Vagina (tissue), 2 donors: ENCODE measurements at places on chromosomes 7 and 10. TPM values are rescaled to one million over a fixed set of nuclear protein-coding genes. Genes with fewer than 3 reads are reported as not detected.

Gene PIP
- total RNA-seq: 2.5 TPM

DNA sequence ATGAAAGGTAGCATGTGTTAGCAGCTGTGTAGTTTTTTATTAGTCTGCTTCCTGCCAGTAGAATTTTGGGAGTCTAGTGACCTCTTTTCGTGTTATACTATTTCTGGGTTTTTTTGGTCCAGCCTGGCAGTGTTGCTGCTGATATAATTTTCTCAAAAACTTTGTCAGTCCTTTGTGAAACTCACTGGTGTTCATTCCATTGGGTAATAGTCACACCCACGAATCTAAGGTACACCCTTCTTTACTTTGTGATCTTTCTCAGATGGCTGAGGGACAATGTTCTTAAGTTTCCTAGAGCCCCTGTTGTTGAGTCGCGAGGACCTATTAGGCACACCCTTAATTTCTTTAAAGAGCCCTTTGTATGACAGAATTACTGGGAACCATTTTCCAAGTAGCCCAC is 52.3 kb downstream of the TPST1 start:
- H3K4me1 ChIP-seq: peaks cover 20% of the 10 kb centered on the region
- H3K36me3 ChIP-seq: no peaks in the 10 kb centered on the region
- no peaks in the 10 kb centered on the region for H3K27me3 ChIP-seq
- DNase-seq: no peak
- H3K4me3 ChIP-seq: no peak overlapping the region

GRCh38 chr10:73003822-73004221 is 49.2 kb upstream of the PLA2G12B start:
- no peak for DNase-seq
- no peak overlapping the region for H3K4me3 ChIP-seq
- H3K27me3 ChIP-seq: no peaks in the 10 kb centered on the region
- no peaks in the 10 kb centered on the region for H3K4me1 ChIP-seq
- no peak overlapping the region for H3K27ac ChIP-seq

GRCh38 chr10:33746836-33747268 is 412.4 kb upstream of the NRP1 start:
- H3K27me3 ChIP-seq: no peaks in the 10 kb centered on the region
- no peaks in the 10 kb centered on the region for H3K4me1 ChIP-seq

Gene DOCK4
- 40.3 TPM for total RNA-seq

Gene ADAM22
- total RNA-seq: 6.1 TPM

DNA sequence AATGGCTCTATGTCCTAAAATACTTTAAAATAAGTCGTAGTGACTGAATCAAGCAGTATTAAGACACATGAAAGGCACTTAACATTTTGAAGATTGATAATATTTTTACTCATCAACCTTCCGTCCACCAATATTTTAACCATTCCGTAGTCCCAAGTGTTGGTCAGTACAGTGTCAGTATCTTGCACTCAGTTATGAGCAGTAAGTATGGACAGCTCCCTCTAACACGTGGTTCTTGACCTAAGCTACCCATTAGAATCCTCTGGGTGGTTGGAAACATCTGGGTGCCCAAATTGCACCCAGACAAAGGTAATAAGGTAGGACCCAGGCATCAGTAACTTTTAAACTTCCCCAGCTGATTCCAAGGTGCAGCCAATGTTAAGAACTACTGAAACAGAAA is 260.2 kb downstream of the HDAC9 start:
- H3K27me3 ChIP-seq: no peaks in the 10 kb centered on the region
- no peak for DNase-seq
- H3K27ac ChIP-seq: no peak overlapping the region

Gene THSD7A
- total RNA-seq: 9.3 TPM

Gene MKI67
- 11.5 TPM for total RNA-seq

GRCh38 chr7:140674899-140675701 is 2.4 kb downstream of the ADCK2 start:
- H3K27me3 ChIP-seq: no peaks in the 10 kb centered on the region
- H3K4me1 ChIP-seq: peaks cover 33% of the 10 kb centered on the region
- no peak overlapping the region for H3K4me3 ChIP-seq
- DNase-seq: no peak

- no peak overlapping the region for H3K4me3 ChIP-seq
- no peaks in the 10 kb centered on the region for H3K36me3 ChIP-seq
- no peak for DNase-seq
- H3K27ac ChIP-seq: no peak overlapping the region
- no peaks in the 10 kb centered on the region for H3K27me3 ChIP-seq
These were observed 78.3 kb downstream of the LRMDA start for GRCh38 chr10:75509706-75510105.

- H3K27me3 ChIP-seq: no peaks in the 10 kb centered on the region
- H3K4me1 ChIP-seq: no peaks in the 10 kb centered on the region
- H3K4me3 ChIP-seq: no peak overlapping the region
- no peaks in the 10 kb centered on the region for H3K36me3 ChIP-seq
- no peak for DNase-seq
These were observed 182.5 kb upstream of the PRSS58 start for GRCh38 chr7:142440219-142440905.

DNA sequence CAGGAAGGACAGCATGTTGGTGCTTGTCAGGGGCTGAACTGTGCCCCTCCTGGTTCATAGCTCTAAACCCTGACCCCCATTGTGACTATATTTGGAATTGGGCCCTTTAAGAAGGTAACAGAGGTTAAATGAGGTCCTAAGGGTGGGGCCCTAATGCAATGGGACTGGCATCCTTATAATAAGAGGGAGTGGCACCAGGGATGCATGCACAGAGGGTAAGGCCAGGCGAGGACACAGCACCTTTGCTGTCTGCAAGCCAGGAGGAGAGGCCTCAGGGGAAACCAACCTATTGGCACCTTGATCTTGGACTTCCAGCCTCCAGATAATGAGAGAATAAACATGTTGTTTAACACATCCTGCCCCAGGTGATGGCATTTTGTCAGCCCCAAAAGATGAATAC is 61.3 kb upstream of the EBF3 start:
- H3K4me3 ChIP-seq: no peak overlapping the region
- no peak for DNase-seq
- no peak overlapping the region for H3K27ac ChIP-seq
- no peaks in the 10 kb centered on the region for H3K27me3 ChIP-seq
- H3K36me3 ChIP-seq: no peaks in the 10 kb centered on the region
- no peaks in the 10 kb centered on the region for H3K4me1 ChIP-seq

Gene IRF5
- total RNA-seq: 15.0 TPM

Gene COBL
- 9.3 TPM for total RNA-seq

DNA sequence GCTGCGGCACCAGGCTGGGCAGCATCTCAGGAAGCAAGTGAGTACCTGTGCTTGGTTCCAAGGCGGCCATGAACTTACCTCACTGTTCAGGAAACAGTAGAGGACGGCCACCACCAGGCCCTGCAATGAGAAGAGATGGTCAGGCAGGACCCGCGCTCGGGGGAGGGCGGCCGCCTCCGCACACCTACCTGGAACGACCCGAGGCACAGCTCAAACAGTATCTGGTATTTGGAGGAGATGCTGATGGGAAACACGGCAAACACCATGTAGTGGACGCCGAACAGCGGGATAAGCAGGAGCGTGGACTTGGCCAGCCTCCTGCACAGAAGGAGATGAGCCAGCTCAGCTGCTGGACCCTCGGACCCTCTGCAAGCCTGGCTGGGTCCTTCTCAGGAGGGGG is 112.9 kb downstream of the VIPR2 start:
- no peak for DNase-seq
- H3K4me3 ChIP-seq: peak overlapping the region; percentile 39
- no peaks in the 10 kb centered on the region for H3K36me3 ChIP-seq

DNA sequence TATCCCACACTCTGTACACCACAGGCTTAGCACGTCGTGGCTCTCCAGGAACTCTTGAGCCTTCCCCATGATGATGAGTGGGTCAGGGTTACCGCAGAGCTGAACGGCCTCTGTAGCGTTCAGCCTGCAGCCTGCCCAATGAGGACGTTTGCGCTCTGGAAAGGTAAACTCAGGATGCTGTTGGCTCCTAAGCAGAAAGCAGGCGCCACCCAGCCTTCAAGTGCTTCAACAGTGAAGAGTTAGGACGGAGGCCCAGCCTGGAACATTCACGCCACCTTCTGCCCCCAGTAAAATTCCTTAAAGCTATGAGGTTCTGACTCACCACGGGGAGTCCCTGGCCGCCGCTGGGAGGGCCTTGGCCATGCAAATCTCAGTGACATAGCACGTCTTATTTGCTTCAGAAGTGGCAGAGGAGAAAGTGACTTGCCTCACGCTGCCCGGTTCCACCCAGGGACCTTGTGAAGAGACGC is 161.5 kb upstream of the SH2B2 start:
- DNase-seq: peak; percentile 92
- H3K4me3 ChIP-seq: no peak overlapping the region
- H3K36me3 ChIP-seq: no peaks in the 10 kb centered on the region
- H3K27ac ChIP-seq: peak overlapping the region; percentile 15

DNA sequence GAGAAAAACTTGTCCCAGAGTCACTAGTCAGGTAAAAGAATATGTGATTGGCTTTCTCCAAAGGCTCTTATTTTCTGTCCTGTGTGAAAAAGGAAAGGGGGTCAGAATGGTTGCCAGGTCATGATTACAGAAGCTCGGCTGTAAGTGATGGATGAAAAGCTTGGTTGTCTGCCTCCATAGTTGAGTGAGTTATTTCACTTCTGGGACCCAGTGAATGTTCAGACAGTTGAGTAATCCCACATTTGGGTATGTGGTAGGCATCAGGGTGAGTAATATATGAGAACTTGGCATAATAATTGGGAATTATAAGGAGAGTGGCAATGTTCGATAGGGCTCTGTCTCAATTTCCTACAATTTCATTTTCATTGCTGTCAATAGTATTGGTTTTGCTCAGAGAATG is 72.5 kb downstream of the BBS9 start:
- H3K27me3 ChIP-seq: no peaks in the 10 kb centered on the region
- no peaks in the 10 kb centered on the region for H3K4me1 ChIP-seq
- no peak overlapping the region for H3K4me3 ChIP-seq
- H3K27ac ChIP-seq: no peak overlapping the region
- H3K36me3 ChIP-seq: no peaks in the 10 kb centered on the region
- no peak for DNase-seq

Gene DNAJC12
- 2.7 TPM for total RNA-seq

- no peak overlapping the region for H3K27ac ChIP-seq
- no peak for DNase-seq
- no peak overlapping the region for H3K4me3 ChIP-seq
- H3K4me1 ChIP-seq: peaks cover 10% of the 10 kb centered on the region
These were observed 17.1 kb downstream of the CNNM1 start for GRCh38 chr10:99346247-99346646.

- H3K27ac ChIP-seq: no peak overlapping the region
- H3K4me3 ChIP-seq: no peak overlapping the region
- H3K36me3 ChIP-seq: no peaks in the 10 kb centered on the region
- no peak for DNase-seq
These were observed 189.5 kb downstream of the DIP2C start for GRCh38 chr10:499991-500390.

Gene C10orf67
- total RNA-seq: not detected

Gene MYH16
- total RNA-seq: not detected

GRCh38 chr7:68576366-68576765 is 1021.9 kb upstream of the AUTS2 start:
- H3K27me3 ChIP-seq: no peaks in the 10 kb centered on the region
- H3K36me3 ChIP-seq: no peaks in the 10 kb centered on the region
- no peaks in the 10 kb centered on the region for H3K4me1 ChIP-seq
- no peak for DNase-seq
- H3K4me3 ChIP-seq: no peak overlapping the region

DNA sequence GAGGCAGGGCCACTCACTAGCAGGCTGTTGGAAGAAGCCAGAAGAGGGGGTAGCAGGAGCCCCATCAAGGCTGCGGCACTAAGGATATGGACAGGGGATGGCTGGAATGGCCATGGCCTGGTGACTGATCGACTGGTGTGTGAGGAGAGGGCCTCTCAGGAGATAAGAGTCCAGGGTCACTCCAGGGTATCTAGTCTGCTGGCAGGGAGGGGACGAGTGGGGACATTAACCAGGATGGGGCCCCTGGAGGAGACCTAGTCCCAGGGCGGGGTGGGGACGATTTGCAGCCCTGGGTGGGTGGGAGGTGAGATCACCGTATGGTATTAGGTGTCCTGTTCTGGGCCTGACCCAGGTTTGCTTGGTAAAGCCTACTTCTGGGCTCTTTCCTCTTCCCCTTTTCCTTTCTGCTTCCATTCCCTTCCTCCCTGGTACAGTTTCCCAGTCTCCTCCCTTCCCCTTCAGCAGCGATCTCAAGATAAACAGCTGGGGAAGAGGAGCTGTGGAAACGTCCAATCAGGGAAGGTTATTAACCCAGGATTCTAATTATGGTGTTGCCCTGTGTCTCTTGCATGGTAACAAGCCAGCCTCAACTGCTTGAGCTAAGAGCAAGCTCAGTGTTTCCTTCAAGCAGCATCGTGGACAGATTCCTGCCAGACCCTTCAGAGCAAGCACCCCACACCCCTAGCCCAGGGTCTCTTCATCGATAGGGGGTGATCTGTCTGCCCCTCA is 233.2 kb downstream of the RPS24 start:
- no peak overlapping the region for H3K27ac ChIP-seq
- H3K27me3 ChIP-seq: no peaks in the 10 kb centered on the region
- H3K4me3 ChIP-seq: no peak overlapping the region
- H3K36me3 ChIP-seq: no peaks in the 10 kb centered on the region
- no peaks in the 10 kb centered on the region for H3K4me1 ChIP-seq

GRCh38 chr10:86944471-86944870 is 12.9 kb downstream of the MMRN2 start:
- H3K4me1 ChIP-seq: peaks cover 20% of the 10 kb centered on the region
- DNase-seq: no peak
- H3K4me3 ChIP-seq: no peak overlapping the region
- H3K27me3 ChIP-seq: no peaks in the 10 kb centered on the region

DNA sequence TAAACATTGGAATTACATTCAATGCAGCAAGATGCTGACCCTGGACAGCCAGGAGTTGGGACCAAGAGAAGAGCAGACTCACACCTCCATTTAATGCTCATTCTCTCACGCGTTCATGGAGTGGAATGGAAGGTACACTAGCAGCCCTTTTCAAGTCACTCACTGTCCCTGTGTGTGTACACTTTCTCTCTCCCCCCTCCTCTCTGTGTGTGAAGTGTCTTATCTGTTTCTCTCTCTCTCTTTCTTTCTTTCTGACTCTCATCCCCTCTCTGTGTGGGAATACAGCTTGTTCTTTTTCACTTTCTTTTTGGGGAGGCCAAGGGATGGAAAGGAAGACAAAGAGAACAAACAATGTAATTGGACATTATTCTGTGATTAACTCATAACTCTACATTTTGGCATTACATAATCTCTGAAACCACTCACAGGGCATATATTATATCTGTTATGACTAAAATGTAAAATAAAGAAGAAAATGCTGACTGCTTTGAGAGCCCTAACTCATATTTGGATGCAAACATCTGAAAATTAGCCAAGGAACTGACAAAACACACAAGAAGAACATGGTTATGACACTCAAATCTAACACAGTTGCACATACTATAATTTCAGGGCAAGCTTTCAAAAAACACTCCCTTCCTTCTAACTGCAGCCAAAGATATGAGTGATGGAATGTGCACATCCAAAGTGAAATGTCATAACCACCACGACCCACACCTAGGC is 188.8 kb downstream of the PARD3 start:
- DNase-seq: no peak
- no peaks in the 10 kb centered on the region for H3K36me3 ChIP-seq
- H3K27me3 ChIP-seq: no peaks in the 10 kb centered on the region
- H3K27ac ChIP-seq: no peak overlapping the region

Gene JCAD
- 40.3 TPM for total RNA-seq

- H3K27ac ChIP-seq: no peak overlapping the region
- H3K4me3 ChIP-seq: no peak overlapping the region
- H3K27me3 ChIP-seq: no peaks in the 10 kb centered on the region
These were observed 256.9 kb downstream of the INHBA start for GRCh38 chr7:41445946-41446345.
